ENCODE measurements at places on chromosomes 16 and 17.

DNA sequence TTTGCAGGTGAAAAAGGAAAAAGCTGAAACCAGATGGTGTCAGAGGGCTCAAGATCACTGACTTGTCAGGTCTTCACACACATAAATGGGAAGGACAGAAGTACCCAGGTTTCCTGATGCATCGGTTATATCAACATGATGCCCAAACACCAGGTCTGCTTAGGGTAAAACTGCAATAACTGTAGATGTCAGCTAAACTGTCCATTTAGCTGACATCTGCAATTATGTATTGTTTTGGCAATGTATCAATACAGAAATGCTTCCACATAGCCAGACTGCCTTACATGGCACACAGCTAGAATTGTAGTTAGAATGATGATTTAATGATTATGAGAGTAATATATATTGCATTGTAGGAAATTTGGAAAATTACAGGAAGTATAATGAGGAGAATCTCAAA lies 5.0 kb downstream of the ACSM3 start:
- DNase-seq = no peak

GRCh38 chr17:77679589-77679988 lies 278.9 kb upstream of the TNRC6C start:
- no peak for DNase-seq

GRCh38 chr16:21326459-21326858 lies 48.4 kb upstream of the CRYM start:
- DNase-seq = no peak

DNA sequence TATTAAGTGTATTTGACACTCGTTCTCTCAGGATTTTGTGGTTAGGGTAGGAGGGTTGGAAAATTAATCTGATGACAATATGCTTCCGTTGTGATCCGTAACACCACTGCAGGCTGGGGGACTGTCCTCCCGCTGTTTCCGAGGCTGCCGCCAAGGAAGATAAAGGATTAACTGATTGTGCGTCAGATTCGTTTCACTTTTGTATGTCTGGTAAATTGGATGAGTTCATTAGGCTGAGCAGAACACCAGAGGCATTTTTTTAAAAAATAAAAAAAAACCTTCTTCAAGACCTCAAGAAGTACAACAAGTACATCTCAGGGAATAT lies 486.7 kb upstream of the SALL1 start:
- no peak for DNase-seq

DNA sequence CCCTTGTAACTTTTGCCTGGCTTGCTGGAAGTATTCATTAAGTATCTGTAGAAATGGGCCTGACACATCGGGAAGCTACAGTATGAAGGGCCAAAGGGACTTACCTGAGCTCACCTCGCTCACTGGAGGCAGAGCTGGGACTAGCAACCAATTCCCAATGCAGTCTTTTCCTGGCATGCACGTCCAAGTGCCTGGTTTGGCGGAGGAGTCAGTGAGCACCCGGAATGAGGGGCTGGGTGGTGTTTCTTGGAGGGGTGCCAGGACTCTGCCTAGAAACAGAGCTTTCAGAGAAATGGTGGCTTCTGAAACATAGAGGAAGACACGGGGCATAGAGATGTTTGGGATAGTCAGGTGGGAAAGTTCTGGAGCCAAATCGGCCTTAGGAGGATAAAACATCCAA lies 18.4 kb upstream of the GPRC5C start:
- DNase-seq = no peak
